ENCODE measurements at places on chromosomes 3 and 15.

- DNase-seq = no peak
These were observed 691.7 kb upstream of the CBLB start for GRCh38 chr3:106560451-106560966.

DNA sequence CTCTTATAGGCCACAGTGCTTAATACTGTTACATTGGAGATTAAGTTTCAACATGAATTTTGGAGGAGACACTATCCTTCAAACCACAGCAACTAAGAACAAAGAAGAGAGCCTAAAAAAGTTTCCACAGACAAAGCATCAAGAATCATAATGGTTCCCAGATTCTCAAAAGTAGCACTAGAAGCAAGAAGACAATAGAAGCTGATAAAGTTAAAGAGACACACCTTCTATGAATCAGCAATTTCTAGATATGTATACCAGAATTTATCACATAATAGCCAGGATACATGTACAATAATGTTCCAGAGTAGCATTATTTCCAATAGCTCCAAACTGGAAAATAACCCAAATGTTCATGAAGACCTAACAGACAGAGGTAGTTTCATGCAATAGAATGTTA is 12.2 kb downstream of the NKIRAS1 start:
- no peak for DNase-seq

GRCh38 chr3:155135003-155135402 is 54.9 kb downstream of the MME start:
- no peak for DNase-seq

- no peak for DNase-seq
These were observed 78.3 kb upstream of the C15orf39 start for GRCh38 chr15:75123395-75123794.

DNA sequence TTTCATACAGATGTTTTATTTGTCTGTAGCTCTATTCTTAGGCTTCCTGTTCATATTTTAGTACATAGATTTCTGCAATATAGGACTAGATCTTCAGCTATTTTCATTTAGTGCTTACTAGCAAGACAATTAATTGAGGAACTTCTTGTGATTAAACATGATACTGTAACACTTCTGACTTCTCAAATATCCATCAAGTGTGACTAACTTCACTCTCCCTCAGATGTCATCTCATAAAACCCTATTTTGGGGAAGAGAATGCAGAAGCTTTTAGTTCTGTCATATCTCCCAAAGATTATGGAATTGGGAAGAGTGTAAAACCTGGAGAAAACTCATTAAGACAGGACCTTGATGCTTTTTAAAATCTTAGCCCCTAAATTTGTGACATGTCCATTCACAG is 28.6 kb upstream of the GOLIM4 start:
- no peak for DNase-seq

- DNase-seq = no peak
These were observed 294.8 kb upstream of the UMPS start for GRCh38 chr3:124435467-124435866.

DNA sequence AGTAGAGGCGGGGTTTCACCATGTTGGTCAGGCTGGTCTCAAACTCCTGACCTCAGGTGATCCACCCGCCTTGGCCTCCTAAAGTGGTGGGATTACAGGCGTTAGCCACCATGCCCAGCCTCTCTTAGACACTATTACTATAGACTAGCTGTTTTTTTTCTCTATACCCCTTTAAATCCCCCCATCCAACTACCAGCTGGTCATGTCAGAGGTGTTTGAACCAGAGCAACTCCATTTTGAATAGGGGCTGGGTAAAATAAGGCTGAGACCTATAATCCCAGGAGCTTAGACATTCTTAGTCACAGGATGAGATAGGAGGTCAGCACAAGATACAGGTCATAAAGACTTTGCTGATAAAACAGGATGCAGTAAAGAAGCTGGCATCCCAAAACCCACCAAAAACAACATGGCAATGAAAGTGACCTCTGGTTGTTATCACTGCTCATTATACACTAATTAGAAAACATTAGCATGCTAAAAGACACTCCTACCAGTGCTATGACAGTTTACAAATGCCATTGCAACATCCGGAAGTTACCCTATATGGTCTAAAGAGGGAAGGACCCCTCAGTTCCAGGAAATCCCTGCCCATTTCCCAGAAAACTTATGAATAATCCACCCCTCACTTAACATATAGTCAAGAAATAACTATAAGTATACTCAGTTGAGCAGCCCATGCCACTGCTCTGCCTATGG is 57.8 kb upstream of the GPD1L start:
- no peak for DNase-seq

DNA sequence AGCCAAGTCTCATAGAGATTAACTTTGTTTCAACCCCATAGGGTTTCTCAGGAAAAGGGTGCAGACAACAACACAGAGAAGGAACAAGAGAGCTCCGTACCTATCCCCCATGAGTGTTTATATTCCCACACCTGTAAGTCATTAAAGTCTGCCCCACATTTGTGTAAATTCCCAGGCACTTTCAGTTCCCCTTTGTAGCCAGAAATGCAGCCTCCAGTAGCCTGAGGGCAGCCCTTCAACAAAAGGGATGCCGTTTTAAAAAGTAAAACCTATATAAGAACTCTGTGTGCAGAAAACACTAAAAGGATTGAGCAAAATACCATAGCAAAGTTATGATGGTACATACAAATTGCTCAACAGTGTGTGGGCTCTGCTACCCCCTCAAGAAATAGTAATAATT is 59.7 kb upstream of the TMEM108 start:
- DNase-seq = no peak
